ENCODE measurements at places on chromosomes 4 and X. TPM values are rescaled to one million over a fixed set of nuclear protein-coding genes. Genes with fewer than 3 reads are reported as not detected.

The DTHD1 gene
- total RNA-seq, result not detected

The DGKK gene
- 0.36 TPM for total RNA-seq

The CT83 gene
- not detected for total RNA-seq

The HPF1 gene
- 29.0 TPM for total RNA-seq

The FGFR3 gene
- 82.0 TPM for total RNA-seq

The PSMD10 gene
- 84.4 TPM for total RNA-seq

The MAGEB10 gene
- total RNA-seq, result not detected

The FGD1 gene
- 9.0 TPM for total RNA-seq

DNA sequence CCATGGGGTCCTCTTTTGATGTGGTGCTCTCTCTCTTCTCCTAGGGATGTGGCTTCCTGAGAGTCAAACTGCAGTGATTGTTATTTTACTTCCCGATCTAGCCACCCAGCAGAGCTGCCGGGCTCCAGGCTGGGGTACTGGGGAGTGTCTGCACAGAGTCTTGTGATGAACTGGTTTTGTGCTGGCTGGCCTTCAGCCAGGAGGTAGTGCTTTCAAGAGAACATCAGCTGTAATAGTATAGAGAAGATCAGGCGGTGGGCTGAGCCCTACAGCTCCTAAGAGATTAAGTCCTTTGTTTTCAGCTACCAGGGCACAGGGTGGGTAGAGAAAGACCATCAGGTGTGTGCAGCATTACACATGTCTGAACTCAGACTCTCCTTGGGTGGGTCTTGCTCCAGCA is 59.0 kb upstream of the AGTR2 start:
- DNase-seq, result no peak
- no peaks in the 10 kb centered on the region for H3K27me3 ChIP-seq
- no peaks in the 10 kb centered on the region for H3K4me1 ChIP-seq
- H3K27ac ChIP-seq, result no peak overlapping the region
- no peak overlapping the region for H3K4me3 ChIP-seq

DNA sequence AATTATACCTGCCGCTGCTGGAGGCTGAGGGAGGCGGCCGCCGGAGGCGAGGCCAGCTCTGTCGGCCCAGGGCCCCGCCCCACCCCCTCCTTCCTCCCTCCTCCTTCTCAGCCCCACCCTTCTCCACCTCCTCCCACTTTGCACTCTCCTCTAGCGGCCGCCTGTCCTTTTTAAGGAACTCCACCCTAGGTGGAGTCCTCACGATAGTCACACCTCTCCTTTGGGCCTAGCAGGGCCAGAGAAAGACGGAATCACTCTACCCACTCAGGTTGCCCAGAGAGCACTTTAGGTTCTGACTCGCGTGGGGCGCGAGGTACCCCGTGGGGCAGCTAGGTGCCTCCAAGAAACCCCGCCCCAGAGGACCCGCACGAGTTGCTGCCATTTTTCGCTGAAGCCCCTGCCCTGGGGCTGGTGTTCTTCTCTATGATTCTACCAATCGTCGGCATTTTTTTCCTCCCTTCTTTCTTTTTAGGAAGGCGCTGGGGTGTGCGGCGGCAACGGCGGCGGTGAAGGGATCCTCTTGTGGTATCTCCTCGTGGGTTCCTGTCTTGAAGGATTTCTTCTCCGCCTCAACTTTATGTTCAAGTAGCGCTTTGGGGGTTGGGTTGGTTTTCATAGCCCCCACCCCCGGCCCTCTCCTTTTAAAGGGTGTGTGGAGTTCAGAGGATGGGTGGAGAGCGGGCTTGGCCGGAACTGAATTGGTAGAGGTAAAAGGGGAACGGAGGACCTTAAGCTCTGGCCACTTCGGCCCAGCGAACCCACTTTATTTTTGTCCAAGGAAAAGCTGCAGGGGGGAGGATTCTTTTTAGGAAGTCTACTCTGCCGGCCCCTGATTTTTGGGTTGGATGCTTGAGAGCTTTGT is at the start of gene KLF8:
Gene KLF8, plus strand, starts transcription at position 136 of the 862 bp plus-strand sequence. CDS start 979 bp downstream, outside the sequence.
- peak within 1 kb of the TSS; percentile 12 for H3K27ac ChIP-seq
- peak; percentile 58 for DNase-seq
- H3K36me3 ChIP-seq, result no peaks in the 10 kb centered on the region
- H3K27me3 ChIP-seq, result no peaks in the 10 kb centered on the region
- H3K4me1 ChIP-seq, result no peaks in the 10 kb centered on the region
- peak within 1 kb of the TSS; percentile 58 for H3K4me3 ChIP-seq

- no peak overlapping the region for H3K27ac ChIP-seq
- peak; percentile 7 for DNase-seq
- H3K36me3 ChIP-seq, result no peaks in the 10 kb centered on the region
- peaks cover 5% of the 10 kb centered on the region for H3K4me1 ChIP-seq
- H3K4me3 ChIP-seq, result no peak overlapping the region
Measured at GRCh38 chr4:18691431-18692200, 670.1 kb upstream of the LCORL start.

- H3K27ac ChIP-seq, result no peak overlapping the region
- no peak overlapping the region for H3K4me3 ChIP-seq
- DNase-seq, result peak; percentile 43
- no peaks in the 10 kb centered on the region for H3K36me3 ChIP-seq
- no peaks in the 10 kb centered on the region for H3K27me3 ChIP-seq
- no peaks in the 10 kb centered on the region for H3K4me1 ChIP-seq
Measured at GRCh38 chr4:37780444-37781130, 45.9 kb upstream of the PGM2 start.

DNA sequence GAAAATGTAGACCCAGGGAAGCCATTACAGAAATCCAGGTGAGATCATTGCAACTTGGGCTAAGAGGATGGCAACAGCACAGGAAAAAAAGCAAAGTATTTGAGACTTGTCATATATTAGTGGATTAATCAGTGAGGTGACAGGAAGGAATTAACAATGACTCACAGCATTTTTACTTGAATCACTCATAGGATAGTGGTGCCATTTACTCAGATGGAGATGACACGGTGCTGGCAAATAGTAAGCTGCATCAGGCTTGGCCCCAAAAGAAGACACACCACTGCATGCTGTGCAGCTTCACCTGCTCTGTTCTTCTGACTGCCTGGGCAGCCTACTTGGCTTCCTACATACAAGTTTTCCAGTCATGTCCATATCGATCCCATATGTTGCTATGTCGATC is 144.8 kb downstream of the FRYL start:
- no peak overlapping the region for H3K27ac ChIP-seq
- H3K4me3 ChIP-seq, result no peak overlapping the region
- no peaks in the 10 kb centered on the region for H3K27me3 ChIP-seq
- DNase-seq, result no peak
- H3K36me3 ChIP-seq, result no peaks in the 10 kb centered on the region
- H3K4me1 ChIP-seq, result no peaks in the 10 kb centered on the region

GRCh38 chrX:48972220-48973164 is 848 bp upstream of the KCND1 start:
- peak overlapping the region; percentile 5 for H3K27ac ChIP-seq
- no peak overlapping the region for H3K4me3 ChIP-seq
- no peaks in the 10 kb centered on the region for H3K4me1 ChIP-seq
- no peaks in the 10 kb centered on the region for H3K27me3 ChIP-seq

DNA sequence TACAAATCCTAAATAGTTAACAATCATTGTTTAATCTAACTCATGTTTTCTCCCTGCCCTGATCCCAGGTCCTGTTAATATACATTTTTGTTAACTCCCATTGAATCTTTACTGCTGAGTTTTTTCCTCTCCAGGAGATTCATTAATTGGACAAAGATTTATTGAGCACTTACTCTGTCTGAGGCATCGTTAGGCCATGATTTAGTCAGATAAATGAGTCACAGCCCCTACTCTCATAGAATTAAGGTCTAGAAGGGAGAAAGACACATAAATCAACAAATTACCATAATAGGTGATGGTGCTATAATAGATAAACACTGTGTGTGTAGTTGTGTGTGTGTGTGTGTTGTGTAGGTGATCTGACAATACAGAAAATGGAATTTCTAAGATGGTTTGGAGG is 112.5 kb downstream of the MAPK10 start:
- H3K4me1 ChIP-seq, result no peaks in the 10 kb centered on the region
- H3K27me3 ChIP-seq, result no peaks in the 10 kb centered on the region
- no peak for DNase-seq
- H3K4me3 ChIP-seq, result no peak overlapping the region

DNA sequence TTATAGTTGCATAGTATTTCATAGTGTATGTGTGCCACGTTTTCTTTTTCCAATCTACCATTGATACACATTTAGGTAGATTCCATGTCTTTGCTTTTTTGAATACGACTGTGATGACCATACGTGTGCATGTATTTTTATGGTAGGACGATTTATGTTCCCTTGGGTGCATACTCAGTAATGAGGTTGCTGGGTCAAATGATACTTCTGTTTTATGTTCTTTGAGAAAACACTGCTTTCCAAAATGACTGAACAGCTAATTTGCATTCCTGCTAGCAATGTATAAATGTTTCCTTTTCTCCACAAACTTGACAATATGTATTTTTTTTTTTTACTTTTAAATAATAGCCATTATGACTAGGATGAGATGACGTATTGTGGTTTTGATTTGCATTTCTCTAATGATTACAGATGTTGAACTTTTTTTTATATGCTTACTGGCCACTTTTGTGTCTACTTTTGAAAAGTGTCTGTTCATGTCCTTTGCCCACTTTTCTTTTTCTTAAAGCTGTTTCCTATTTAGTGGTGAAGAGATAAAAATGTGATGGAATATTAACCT is 969.5 kb upstream of the NDST4 start:
- no peaks in the 10 kb centered on the region for H3K27me3 ChIP-seq
- no peaks in the 10 kb centered on the region for H3K36me3 ChIP-seq
- no peak overlapping the region for H3K27ac ChIP-seq
- DNase-seq, result no peak

- no peaks in the 10 kb centered on the region for H3K4me1 ChIP-seq
- H3K36me3 ChIP-seq, result no peaks in the 10 kb centered on the region
- H3K27ac ChIP-seq, result no peak overlapping the region
- no peak overlapping the region for H3K4me3 ChIP-seq
- no peak for DNase-seq
Measured at GRCh38 chr4:6324461-6324998, 54.9 kb downstream of the WFS1 start.

DNA sequence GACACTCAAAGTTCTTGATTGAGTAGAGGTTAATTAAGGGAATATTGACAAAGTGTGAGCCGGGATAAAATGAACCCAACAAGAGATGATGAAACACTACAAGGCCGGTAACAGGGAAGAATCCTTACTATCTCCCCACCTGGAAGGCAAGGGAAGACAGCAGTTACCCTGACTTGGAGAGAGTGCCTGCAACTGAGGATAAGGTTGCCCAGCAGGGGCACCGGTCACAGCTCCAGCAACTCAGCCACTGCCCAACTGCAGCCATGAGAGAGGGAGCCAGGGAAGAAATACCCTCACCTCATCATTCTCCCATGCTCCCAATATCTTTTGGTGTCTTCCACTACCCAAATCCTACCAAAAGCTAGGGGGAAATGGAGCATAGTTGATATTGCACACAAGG is 212.7 kb downstream of the KCTD8 start:
- DNase-seq, result no peak
- no peaks in the 10 kb centered on the region for H3K36me3 ChIP-seq
- no peak overlapping the region for H3K27ac ChIP-seq
- no peaks in the 10 kb centered on the region for H3K27me3 ChIP-seq
- no peak overlapping the region for H3K4me3 ChIP-seq

GRCh38 chrX:149531599-149531998 is 9.2 kb upstream of the EOLA1 start:
- H3K27me3 ChIP-seq, result no peaks in the 10 kb centered on the region
- H3K4me3 ChIP-seq, result no peak overlapping the region
- DNase-seq, result no peak

GRCh38 chr4:151807220-151807619 is 46.4 kb upstream of the GATB start:
- DNase-seq, result no peak
- H3K27me3 ChIP-seq, result no peaks in the 10 kb centered on the region
- peak overlapping the region; percentile 36 for H3K27ac ChIP-seq

DNA sequence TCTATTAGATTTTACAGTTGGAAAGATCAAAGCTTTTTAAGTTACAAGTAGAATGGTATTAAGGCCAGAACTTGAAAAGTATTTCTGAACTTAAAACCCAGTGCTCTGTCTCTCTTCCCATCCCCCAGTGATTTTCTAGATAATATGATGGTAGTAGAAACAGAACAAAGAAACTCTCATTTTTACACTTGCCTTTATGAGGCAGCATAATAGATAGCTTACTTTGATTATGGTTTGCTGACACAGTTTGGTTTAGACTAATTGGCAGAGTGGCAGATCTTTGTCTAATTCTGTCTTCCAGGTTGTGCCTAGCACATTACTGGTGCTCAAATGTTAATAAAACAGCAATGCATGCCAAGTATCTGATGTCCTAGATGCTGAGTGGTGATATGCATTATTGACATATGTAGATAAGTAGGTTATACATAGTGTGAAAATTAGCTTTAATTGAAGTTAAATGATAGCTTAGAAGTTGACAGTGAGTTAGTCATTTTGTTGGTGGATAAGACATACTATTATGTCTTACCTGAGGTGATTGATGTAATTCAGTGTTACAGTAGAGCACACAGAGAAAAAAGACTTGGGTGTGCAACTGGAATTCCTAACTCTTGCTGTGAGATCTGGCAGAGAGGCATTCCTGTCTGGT is 4.3 kb upstream of the RAPGEF2 start:
- H3K27me3 ChIP-seq, result no peaks in the 10 kb centered on the region
- no peaks in the 10 kb centered on the region for H3K36me3 ChIP-seq
- H3K27ac ChIP-seq, result peak overlapping the region; percentile 50
- no peak for DNase-seq

- no peaks in the 10 kb centered on the region for H3K36me3 ChIP-seq
- H3K4me3 ChIP-seq, result no peak overlapping the region
- H3K4me1 ChIP-seq, result no peaks in the 10 kb centered on the region
Measured at GRCh38 chrX:109707319-109707718, 25.7 kb downstream of the ACSL4 start.

- H3K27ac ChIP-seq, result peak overlapping the region; percentile 62
- H3K27me3 ChIP-seq, result no peaks in the 10 kb centered on the region
- peak; percentile 57 for DNase-seq
- no peaks in the 10 kb centered on the region for H3K36me3 ChIP-seq
Measured at GRCh38 chr4:22490718-22491315, 25.0 kb downstream of the ADGRA3 start.

GRCh38 chr4:136316961-136317360 is 1215.3 kb downstream of the PCDH18 start:
- H3K4me3 ChIP-seq, result no peak overlapping the region
- H3K4me1 ChIP-seq, result no peaks in the 10 kb centered on the region
- no peak for DNase-seq
- H3K27ac ChIP-seq, result no peak overlapping the region

DNA sequence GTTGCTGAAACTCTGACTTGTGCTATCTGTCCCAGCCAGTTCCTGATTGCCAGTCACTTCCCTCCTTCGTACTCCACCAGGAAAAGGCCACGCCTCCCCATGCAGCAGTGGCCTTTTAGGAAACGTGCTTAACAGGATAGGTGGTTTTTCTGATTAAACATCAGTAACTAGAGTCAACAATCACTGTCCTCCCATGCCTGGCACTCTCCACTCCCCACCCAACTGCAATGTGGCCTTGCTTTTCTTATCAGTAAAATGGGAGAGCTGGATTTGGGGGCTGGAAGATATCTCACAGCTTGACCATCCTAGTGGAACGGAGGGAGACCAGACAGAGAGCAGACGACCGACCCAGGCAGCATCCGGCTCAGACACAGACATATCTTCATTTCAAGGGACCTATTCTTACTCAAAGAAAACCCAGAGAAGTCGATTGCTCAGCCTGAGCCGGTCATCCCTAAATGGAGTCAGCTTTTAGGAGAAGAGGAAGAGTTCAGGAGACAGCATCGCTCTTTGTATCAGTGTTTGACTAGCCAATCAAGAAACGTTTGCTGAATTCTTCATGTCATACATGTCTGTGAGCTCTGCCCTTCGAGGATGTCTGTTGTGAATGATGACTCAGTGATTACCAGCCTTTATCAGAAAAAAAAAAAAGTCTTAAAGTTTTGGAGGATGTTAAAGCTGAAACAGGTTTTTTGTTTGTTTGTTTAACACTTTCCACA is 12.7 kb upstream of the UBA6 start:
- H3K4me1 ChIP-seq, result no peaks in the 10 kb centered on the region
- no peak for DNase-seq
- no peaks in the 10 kb centered on the region for H3K36me3 ChIP-seq
- H3K27me3 ChIP-seq, result no peaks in the 10 kb centered on the region

Data from hepatocyte (in vitro differentiated cells).